ENCODE measurements at places on chromosomes 7 and 10.

DNA sequence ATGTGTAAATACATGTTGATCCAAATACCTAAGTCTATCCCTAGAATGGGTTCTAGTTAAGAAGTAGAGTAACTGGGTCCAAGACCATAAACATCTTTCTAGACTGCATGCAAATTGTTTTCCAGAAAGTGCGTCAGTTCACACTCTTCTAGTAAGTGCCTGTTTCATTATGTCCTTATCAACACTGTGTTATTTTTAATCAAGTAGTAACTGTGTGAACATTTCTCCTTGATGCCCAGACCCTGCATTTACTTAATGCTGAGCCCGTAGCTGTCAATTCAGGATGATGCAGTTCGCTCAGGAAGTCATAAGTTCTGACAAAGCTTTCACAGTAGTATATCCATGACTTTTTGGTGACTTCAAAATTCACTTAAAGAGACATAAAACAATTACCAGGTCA, 374.8 kb downstream of the OTUD1 start:
- DNase-seq, result no peak

- DNase-seq, result no peak
Observed at GRCh38 chr7:129831424-129832058, 121.2 kb downstream of the UBE2H start.

GRCh38 chr7:117402109-117402508, 25.2 kb downstream of the ASZ1 start:
- no peak for DNase-seq

- no peak for DNase-seq
Observed at GRCh38 chr10:112026438-112026837, 157.1 kb downstream of the GPAM start.

- no peak for DNase-seq
Observed at GRCh38 chr7:152076940-152077933, 51.8 kb downstream of the GALNT11 start.

- no peak for DNase-seq
Observed at GRCh38 chr10:78044179-78044578, 10.5 kb downstream of the RPS24 start.

DNA sequence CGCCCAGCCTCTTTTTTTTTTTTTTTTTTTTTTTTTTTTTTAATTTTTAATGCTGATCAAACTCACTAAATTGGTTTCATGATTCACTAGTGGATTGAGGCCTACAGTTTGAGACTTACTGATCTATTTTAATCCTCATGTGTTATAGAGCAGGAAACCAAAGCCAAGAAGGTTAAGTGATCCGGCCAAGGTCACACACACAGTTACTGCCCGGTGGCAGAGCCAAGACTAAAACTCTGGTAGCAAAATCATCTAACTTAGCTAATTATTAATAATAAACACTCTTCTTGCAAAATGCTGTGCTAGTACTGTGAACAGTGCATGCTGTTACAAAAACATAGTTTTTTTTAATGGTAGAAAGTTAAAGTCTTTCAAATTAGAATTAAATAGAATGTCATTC, 188.3 kb upstream of the NFE2L3 start:
- DNase-seq, result no peak

Measured in HL-60 (cell line).